ENCODE measurements at places on chromosomes 5 and 9.

DNA sequence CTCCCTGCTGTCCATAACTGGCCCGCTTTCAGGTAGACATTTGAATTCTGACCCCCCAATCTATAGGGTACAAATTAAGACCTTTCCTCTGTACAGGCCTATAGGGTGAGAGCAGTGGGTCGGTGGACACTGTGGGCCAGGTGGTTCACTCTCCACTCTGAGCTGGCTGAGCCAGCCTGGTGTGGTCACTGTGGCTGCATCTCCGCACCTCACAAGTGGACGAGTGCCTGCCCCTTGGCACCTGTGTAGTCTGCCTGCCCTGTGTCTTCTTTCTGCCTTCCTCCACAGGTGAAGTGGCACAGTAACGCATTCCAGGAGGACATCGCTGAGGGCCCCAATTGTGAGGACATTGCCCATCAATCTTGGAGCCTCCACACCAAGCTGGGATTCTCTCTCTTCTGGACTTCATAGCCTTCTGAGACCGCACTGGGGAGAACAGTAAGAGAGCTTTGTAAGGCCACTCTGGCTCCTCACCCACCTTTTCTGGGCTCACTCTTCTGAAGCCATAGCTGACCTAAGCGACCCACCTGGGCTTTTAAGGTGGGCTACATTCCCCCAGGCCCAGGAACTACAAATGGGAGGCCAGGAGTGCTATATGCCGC lies 33.5 kb upstream of the JADE2 start:
- no peak for DNase-seq

- DNase-seq: no peak
Measured at GRCh38 chr5:169471021-169471420, 112.6 kb upstream of the SPDL1 start.

GRCh38 chr9:127652733-127653132 lies 40.7 kb downstream of the STXBP1 start:
- no peak for DNase-seq

- DNase-seq: no peak
Measured at GRCh38 chr5:34022121-34022705, 14.4 kb upstream of the AMACR start.

DNA sequence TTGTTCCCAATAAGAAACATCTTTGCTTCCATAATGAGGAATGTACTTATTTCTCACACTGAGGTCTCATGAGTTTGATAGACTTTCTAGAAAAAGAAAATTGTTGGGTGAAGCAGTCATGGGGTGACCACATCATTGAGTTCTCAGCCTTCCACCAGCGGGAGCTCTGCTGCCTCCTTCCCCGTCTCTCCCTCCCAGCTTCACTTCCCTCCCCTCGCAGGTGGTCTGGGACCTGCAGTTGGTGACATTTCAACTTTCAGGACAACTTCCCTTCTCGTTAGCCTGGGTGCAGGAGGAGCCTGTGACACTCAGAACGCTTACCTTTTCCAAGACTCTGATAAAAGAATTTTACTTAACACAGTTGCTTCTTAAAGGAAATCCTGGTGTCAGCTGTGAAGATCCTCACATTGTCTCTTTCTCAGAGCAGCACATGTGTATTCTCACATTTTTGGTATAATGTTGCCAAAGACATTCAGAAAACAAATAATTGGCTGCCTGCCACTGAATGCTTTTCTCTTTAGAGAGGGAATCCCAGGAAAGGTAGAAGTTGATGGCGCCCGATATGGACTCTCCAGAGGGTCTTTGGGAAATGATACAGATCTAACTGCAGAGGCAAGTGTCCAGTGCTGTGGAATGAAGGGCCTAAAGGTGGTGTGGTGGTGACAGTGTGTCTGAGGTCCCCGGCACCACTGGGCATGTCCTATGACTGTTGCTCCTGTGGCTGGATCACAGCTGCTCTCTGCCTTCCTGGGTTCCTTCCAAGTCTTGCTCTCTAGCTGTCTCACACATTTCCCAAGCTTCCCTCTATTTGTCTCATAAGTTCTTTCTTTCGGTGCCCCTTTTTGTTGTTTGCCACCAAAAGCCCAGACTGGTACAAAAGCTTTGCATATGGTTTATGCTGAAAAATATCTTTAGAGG lies 238.1 kb downstream of the GAS1 start:
- no peak for DNase-seq

- no peak for DNase-seq
Measured at GRCh38 chr5:135467051-135467625, 15.0 kb upstream of the TIFAB start.

DNA sequence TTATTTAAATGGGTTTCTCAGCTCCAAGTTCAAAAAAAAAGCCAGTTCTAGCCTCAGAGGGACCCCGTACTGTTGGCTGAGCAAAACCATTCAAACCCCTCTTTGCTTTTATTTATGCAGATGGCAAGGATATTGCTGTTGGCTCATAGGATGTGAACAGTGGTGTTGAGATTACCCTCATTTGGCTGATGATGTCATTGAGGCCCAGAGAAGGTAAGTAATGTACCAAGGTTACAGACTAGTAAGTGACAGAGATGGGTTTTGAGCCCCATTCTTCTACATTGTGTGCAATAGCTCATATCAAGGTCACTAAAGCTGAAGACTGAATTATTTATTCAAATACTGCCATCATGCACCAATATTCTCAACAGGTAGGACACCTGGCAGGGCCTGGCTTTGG lies 122.2 kb upstream of the PCA3 start:
- DNase-seq: no peak

DNA sequence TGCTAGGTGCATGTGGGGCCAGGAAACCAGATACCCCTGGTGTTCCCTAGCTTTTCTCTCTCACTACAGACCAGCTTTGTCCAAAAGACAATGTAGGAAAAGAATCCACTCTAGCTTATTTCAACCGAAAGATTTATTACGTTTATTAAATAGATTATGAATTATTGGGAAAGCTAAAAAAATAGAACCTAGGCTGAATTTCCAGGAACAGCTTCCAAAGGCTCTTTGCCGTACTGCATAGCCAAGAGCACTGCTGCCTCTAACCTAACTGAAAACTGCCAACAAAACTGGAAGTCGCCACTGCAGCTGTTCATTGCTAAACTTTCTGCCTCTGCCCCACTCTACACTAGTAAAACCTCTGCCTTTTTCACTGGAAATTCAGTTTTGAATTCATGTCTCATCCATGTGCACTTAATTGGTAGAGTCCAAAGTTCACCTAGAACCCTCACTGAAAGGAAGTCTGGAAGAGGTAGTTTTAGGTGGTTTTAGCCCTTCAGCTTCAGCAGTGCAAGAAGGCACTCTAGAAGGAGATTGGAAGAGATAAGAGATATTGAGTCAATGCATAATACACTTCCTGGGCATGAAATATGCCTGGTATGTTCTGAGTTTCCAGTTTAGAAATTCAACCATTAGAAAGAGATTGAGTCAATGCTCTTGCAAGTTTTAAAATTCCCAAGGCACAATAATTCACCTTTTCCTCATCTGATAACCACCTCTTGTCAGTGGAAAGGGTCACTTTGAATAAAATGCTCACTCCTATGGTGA lies 927.9 kb downstream of the MAT2B start:
- DNase-seq: no peak

DNA sequence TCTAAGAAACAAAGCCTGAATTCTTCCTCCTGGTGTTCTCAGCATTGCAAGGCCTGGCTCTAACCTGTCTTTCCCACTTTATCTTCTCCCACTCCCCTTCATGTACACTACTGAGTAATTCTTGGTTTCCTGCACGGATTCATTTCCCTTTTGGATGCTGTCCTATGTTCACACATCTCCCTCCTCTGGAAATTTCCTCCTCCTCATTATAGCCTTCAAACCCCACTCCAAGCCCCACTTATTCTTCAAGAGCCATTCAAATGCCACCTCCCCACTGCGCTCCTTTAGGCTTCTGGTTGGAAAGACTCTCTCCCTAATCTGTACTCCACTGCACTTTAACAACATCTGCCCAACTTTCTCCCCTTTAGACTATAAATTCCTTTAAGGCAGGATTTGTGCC lies 28.2 kb upstream of the C5orf63 start:
- no peak for DNase-seq

- no peak for DNase-seq
Measured at GRCh38 chr9:134180786-134181647, 16.7 kb upstream of the RNU6ATAC start.

Data from activated CD8-positive, alpha-beta memory T cell treated with anti-CD3 and anti-CD28 coated beads for 1 hour (primary cell).